Mucosa of gallbladder (tissue), 1 donor: ENCODE measurements at places on chromosomes 2 and 18.

DNA sequence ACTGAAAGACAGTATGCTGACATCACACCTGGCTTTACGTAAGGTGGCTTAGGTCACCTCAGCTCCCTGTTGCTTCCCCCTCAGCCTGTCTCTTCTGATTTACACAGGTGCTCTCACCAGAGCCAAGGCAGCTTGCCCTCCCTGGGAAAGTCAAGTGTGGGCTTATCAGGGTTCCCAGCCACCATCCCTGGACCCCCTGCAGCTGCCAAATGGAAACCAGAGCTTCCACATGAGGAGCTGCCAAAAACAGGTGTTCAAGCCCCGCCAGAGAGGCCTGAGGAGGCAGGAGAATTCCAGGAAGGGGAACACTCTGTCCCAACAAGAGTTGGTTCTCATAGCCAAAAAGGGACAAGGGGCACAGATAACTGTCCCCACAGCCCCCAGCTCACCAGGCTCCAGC lies 266.7 kb downstream of the ATAD2B start:
- DNase-seq = no peak

DNA sequence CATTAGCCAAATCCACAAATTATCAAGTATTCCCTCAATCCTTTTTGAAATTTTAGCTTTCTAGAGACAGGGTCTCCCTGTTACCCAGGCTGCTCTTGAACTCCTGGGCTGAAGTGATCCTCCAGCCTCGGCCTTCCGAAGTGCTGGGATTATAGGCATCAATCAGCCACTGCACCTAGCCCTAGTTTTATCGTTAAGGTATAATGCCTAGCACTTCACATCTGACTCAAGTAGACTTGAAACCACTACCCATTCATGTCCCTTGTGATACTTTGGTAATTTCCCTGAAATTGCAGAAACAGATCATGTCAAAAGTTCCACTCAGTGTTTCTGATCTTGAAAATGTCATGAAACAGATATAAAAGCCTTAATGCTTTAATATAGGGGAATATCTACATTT lies 26.3 kb downstream of the MEX3C start:
- DNase-seq = no peak

- no peak for DNase-seq
These were observed 585.7 kb upstream of the GCFC2 start for GRCh38 chr2:76296438-76296837.

DNA sequence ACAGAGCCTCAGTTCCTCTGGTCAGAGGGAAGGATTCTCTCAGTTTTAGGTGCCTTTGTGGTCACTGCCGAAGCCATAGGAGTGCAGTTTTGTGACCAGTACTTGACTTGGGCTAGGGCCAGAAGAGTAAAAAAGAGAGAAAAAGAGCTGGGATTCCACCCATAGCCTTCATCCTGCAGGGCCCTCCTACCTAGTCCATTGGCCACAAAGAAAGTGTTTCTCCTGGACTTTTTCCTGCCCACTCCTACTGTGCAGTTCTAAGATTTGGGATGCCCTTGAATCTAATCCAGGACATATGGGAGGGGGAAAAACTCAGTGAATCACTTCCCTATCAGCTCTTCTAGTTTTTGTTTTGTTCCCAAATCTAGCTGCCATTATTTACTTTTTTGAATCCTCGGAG lies 26.0 kb downstream of the FAM117B start:
- no peak for DNase-seq

DNA sequence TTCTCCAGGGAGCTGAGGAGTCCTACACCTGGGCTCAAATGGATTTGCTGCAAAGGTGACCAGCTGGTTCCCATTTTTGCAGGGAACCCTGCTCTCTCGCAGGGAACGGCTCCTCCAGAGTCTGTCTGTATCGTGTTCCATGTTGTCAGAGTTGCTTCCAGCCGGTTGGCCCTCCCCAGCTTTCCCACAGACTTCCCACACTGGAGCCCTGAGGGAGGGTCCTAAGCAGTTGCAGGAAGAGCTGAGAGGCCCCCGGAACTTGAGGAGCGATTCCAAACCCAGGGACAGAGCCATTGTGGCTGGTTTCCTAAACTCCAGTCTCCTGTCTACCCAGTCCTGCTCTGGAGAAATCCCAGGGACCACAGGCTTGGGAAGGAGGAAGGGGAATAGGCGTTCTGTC lies 121.7 kb upstream of the PPP1CB start:
- no peak for DNase-seq

- DNase-seq = no peak
These were observed 35.2 kb downstream of the HDLBP start for GRCh38 chr2:241280291-241280690.

DNA sequence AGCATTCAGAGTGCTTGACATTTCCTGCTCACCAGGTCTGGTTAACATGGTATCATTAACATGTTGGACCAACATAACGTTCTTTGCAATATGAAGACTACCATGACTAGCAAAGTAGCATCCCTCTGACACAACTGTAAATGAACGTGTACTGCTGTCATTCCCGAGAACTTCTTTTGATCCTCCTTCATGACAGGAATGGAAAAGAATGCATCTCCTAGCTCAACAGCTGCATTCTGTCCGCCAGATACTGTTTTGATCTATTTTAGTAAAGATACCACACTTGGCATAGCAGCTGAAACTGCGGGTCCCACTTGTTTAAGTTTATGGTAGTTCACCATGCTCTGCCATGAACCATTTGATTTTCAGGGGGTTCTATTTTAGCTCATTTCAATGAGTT lies 144.2 kb upstream of the PARD3B start:
- no peak for DNase-seq

GRCh38 chr2:226788881-226789490 lies 10.6 kb downstream of the IRS1 start:
- DNase-seq = no peak

GRCh38 chr18:63878925-63879324 lies 8.6 kb upstream of the SERPINB2 start:
- no peak for DNase-seq

DNA sequence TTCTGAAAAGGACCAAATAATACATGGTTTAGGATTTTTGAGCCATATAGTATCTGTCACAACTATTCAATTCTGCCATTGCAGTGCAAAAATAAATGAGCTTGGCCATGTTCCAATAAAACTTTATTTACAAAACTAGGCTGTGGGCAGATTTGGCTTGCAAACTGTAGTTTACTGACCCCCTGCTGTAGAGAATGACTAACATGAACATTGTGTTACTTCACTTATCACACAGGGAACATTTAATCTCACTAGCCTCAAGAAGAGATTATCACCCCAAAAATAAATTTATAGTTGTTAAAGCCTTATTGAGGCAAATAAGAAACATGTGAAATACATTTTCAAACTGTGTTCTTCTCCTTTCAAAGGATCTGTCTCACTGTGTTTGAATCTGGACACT lies 766.2 kb downstream of the MBD2 start:
- no peak for DNase-seq

DNA sequence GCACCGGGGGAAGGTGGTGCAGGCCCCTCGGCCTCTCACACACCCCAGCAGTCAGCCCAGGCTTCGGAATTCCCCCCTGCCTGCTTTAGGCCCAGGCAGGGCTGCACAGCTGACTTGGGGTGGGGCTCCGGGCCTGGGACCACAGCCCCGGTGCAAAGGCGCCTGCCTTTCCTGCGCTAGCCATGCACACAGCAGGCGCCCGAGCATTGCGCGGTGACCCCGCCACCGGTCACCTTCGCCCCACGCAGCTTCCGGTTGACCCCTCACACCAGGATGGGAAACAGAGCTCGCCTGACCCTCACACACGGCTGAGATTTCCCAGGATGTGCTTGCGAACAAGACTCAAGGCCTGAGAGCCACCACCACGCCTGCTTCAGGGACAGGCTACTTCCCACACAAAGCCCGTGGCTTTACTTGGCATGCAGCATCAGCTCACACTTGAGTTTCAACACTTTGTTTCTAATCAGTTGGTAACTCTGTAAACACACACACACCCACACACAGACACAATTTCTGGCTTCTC lies 46.0 kb downstream of the SLC66A2 start:
- peak; percentile 12 for DNase-seq

DNA sequence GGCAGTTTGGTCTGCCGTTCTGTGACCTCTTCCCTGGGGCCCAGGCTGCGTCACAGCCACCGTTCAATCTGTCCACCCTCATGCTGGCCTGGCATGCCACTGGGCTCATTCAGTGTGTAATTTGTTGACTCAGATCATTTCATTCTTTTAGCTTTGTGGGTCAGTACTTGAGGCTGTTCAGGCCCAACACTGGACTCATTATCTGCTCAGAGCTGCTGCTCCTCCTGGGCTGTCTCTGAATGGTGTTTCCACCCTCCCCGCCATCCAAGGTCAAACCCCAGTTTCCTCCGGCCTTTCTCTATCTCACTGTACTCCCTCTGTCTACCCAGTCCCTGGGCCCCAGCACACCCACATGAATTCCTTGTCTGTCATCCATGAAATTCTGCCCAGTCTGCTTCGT lies 152.4 kb upstream of the NCK2 start:
- DNase-seq = peak; percentile 85

DNA sequence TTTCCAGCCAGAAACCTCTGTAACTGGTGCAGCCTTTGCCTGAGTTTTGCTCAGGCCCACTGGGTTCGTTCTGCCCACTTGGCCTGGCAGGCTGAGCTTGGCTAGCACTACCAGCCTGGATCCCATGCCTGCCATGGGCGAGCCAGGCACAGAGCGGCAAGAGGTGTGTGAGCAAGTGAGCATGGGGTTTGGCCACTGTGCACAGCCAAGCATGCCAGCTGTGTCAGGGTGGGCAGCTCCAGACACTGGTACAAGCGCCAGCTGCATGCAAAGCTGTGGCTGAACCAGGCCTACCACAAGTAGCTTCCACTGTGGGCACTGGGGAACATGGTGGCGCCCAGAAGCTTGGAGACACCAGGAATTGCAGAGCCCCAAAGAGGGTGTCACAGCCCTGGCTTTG lies 56.3 kb upstream of the LDAH start:
- DNase-seq = no peak

DNA sequence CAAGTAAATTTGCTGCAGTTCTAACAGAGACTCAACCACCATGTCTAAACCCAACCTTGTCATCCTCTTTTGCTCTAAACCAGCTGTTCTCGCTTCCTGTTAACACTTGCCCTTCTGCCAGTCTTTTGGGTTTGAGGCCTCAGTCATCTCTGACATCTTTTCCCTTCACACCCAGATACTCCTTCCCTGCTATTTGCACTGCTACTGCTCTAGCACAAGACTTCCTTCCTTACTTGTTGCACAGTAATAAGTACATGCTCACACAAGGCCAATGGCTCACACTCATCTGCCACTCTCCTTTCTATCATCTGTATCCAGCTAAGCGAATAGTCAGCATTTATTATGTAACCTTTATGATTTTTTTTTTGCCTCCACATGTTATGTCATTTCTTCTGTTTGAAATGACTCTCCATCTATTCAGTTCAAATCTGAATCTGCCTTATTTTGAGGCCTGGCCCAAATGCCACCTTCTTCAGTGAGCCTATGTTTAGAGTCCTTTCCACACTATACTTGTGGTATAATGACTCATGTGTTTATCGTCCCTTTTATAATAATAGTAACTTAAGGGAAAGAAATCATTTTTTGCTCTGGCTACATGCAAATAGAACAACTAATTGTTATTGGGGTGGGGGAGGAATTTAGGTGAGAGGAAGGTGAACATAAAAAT lies 22.5 kb upstream of the CDKL4 start:
- DNase-seq = no peak

DNA sequence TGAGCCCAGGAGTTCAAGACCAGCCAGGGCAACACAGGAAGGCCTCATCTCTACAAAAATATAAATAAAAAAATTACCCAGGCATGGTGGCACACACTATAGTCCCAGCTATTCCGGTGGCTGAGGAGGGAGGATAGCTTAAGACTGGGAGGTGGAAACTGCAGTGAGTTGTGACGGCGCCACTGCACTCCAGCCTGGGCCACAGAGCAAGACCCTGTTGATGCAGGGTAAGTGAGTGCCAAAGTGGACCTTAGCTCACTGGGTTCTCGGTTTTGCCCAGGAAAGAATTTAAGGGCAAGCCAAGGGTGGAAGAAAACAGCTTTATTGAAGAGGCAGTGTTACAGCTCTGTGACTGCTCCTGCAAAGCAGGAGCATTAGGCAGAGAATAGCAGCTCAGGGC lies 6.9 kb upstream of the ERICH2 start:
- DNase-seq = no peak

DNA sequence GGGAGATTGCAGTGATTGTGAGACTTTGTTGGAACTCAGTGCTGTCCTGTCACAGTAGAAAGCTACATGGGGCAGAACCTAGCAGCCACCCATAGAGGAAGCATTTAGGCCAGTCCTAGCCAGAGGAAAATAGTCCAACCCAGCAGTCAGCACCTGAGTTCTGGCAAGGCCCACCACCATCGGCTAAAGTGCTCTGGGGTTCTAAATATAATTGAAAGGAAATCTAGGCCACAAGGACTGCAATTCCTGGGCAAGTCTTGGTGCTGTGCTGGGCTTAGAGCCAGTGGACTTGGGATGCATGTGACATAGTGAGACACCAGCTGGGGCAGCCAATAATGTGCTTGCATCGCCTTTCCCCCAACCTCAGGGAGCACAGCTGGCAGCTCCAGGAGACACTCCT lies 28.9 kb upstream of the ACTR2 start:
- no peak for DNase-seq

DNA sequence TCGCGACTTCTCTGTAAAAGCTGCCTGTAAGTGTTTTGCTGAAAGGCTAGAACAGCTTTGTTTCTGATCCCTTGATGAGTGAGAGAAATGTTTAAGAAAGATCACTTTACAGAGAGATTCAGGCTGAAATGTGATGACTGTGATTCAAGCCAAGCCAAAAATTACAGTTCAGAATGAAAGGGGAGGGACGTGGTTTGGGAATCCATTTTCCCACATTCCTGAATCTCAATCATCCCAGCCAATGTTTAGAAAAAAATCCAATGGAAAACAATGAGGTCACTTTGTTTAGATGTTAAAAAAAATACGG lies 416.7 kb downstream of the ARHGAP15 start:
- DNase-seq = no peak

DNA sequence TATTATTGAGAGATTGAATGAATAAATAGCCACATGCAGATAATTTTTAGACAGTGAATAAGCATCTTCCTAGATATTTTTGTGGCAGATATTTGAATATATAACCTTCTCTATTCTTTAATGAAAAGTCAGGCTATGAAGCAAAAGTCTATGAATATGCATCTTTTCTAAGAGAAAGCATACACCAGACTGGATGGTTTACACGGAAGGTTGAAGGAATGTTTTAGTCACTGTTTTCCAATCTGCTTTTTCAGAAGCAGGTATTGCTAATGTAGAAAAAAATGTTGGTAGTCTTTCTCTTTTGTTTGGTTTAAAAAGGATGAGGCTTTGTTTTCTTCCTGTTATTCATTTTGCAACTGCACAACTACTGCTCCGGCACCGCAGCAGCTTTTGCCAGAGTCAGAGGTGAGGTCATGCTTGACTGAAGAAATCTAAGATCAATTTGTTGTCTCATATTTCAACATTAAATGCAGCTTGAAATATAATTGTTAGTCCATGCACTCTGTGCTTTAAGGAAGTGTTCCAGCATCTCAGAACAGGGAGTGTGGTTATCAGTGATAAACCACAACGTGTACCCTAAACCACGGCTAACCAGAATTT lies 1540.8 kb upstream of the PIK3C3 start:
- DNase-seq = no peak

GRCh38 chr2:120452945-120453634 lies 107.2 kb downstream of the INHBB start:
- no peak for DNase-seq

- peak; percentile 16 for DNase-seq
These were observed 42.4 kb downstream of the TCF7L1 start for GRCh38 chr2:85175369-85176299.
